Smooth muscle cell of bladder (primary cell): ENCODE measurements at places on chromosomes 2 and 18. TPM values are rescaled to one million over a fixed set of nuclear protein-coding genes. Genes with fewer than 3 reads are reported as not detected.

The RGPD4 gene
- under 0.01 TPM in 1 of 2 replicates, not detected in the other for total RNA-seq

The OBSL1 gene
- total RNA-seq, result 37.8 and 56.8 TPM in 2 replicates

The GPN1 gene
- 22.6 and 26.2 TPM in 2 replicates for total RNA-seq

The VSNL1 gene
- not detected in 2 replicates for total RNA-seq

The FMNL2 gene
- 20.8 and 21.2 TPM in 2 replicates for total RNA-seq

The EFHD1 gene
- total RNA-seq, result not detected in 2 replicates

The NAT8 gene
- not detected in 2 replicates for total RNA-seq

The LIMS3 gene
- 2.8 and 5.2 TPM in 2 replicates for total RNA-seq

The ZSWIM2 gene
- under 0.01 and 0.09 TPM in 2 replicates for total RNA-seq

The CLEC4F gene
- total RNA-seq, result not detected in 2 replicates

The DNAJC5G gene
- not detected in 2 replicates for total RNA-seq

The FSHR gene
- total RNA-seq, result not detected in 2 replicates

The OSBPL6 gene
- total RNA-seq, result 1.1 and 1.4 TPM in 2 replicates

The CD8A gene
- not detected in 2 replicates for total RNA-seq

The IL36B gene
- not detected in 2 replicates for total RNA-seq

The ERICH2 gene
- total RNA-seq, result 1.2 and 1.3 TPM in 2 replicates

The ASTL gene
- not detected in 2 replicates for total RNA-seq

The CFAP53 gene
- total RNA-seq, result 0.71 and 0.74 TPM in 2 replicates

The PJVK gene
- 1.8 and 2.1 TPM in 2 replicates for total RNA-seq
